ENCODE measurements at places on chromosomes 11 and 22. TPM values are rescaled to one million over a fixed set of nuclear protein-coding genes. Genes with fewer than 3 reads are reported as not detected.

The PLAAT5 gene
- total RNA-seq = not detected

The OTOG gene
- not detected for total RNA-seq

The AQP11 gene
- total RNA-seq = 9.8 TPM

The TMPRSS13 gene
- not detected for total RNA-seq

The CASP1 gene
- total RNA-seq = 5.9 TPM

GRCh38 chr22:35645646-35646045 lies 2.6 kb upstream of the APOL6 start:
- no peak for DNase-seq

DNA sequence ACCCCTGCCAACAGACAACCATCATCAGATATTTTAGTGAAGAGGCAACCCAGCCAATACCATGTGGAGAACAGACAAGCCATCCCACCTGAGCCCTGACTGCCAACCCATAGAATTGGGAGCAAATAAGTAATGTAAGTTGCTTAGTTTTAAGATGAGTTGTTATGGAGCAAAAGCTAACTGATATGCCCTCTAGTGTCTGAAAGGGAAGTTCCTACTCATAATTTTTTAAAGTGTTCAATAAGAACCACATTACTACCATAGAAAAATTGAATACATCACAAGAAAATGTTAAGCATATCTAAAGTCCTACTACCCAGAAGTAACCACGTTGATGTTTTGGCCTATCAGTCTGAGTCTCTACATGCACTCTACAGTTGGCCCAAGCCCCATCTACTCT lies 50.8 kb upstream of the SLC36A4 start:
- no peak for DNase-seq

DNA sequence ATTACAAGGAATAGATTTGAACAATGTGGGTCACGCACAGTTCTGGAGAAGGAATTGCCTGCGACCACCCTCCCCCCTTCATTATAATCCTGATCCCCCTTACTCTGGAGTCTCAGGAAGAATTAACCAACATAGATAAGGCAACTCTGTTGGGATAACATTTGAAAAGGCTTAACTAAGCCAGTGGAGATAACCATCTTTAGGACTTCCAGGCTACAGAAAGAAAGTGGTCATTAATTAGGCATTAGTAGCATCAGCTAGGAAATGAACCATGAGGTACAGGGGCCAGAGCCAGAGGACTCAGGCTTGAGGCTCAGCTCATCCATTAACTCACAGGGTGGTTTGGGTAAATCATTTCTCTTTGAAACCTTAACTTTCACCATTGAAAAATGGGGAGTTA lies 720.0 kb upstream of the API5 start:
- no peak for DNase-seq

DNA sequence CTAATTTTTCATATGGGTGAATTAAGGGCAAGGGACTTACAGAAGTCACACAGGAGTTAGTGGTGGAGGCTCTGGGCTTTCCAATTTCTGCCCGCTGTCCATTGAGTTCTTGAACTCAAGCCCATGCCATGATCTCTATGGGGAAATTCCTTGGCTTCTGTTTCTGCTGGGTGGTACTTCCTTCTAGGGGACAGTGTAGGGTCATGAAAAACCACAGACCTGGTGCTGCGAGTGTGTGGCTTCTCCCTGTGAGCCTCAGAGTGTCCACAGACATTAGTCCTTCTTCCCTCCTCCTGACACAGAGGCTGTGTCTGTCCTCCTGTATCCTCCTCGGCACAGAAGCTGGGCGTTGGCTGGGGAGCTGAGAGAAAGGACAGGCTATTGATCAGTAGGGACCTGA lies 6.3 kb upstream of the SEZ6L start:
- DNase-seq = no peak

All from right lobe of liver (tissue), 6 donors.